Type B pancreatic cell (in vitro differentiated cells): ENCODE measurements at places on chromosomes 5 and 9. TPM values are rescaled to one million over a fixed set of nuclear protein-coding genes. Genes with fewer than 3 reads are reported as not detected.
A peak's percentile ranks its signal among the peaks of the same experiment; 100 is the strongest.

DNA sequence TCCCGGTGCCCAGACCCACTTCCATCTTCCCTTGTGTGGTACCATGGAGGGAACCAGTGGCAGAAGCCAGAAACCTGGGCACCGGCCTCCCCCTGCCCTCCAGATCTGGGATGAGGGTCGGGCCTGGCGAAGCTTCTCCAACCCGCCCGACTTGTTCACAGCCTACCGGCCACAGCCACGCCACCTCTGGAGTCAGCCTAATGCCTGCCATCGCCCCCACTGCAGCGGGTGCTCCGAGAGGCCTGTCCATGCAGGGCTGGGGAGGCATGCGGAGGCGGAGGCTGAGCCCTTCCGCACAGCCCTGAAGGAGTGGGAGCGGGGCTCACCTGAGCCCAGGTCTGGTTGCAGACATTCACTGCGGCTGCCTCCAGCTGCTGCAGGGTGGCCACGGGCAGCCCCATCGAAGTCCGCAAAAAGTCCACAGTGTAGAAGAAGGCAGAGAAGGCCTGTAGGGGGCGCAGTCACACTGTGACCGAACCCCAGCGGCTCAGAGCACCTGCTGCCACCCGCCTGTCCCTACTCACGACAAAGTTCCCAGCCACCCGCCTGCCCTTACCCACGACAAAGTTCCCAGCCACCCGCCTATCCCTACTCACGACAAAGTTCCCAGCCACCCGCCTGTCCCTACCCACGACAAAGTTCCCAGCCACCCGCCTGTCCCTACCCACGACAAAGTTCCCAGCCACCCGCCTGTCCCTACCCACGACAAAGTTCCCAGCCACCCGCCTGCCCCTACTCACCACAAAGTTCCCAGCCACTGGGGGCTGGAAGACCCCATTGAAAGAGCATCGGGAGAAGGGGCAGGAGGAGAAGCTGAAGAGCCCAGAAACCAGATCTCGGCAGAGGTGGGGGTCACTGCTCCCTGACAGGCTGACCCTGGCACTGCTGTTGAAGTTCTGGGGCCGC is 3.8 kb upstream of the NPDC1 start:
- H3K27me3 ChIP-seq, result peaks cover 55% of the 10 kb centered on the region
- no peak overlapping the region for H3K4me3 ChIP-seq
- H3K27ac ChIP-seq, result no peak overlapping the region
- no peaks in the 10 kb centered on the region for H3K4me1 ChIP-seq
- DNase-seq, result no peak

The TXNDC8 gene
- total RNA-seq, result not detected in 2 replicates

DNA sequence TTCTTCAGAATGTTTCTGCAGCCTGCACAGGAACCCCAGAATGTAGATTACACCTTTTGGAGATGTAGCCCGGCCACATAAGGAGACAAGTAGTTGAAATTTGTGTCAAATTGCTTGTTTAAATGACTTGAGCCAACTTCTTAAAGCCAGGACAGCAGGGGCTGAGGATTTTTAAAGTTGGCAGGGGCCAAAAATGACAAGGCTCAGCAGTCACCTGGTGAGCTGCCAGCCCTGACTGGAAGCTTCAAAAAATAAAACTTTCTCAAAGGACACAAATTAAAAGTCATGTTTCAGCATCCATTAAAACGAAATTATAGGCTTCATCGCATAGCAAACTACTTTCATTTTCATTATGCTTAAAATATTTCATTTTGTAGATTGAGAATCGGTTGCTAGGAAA is 340.3 kb upstream of the WWC1 start:
- H3K36me3 ChIP-seq, result peaks cover 5% of the 10 kb centered on the region
- H3K4me1 ChIP-seq, result peaks cover 59% of the 10 kb centered on the region
- H3K27me3 ChIP-seq, result peaks cover 23% of the 10 kb centered on the region
- H3K27ac ChIP-seq, result no peak overlapping the region
- H3K4me3 ChIP-seq, result no peak overlapping the region
- DNase-seq, result no peak

GRCh38 chr5:150317048-150318003 is 14.6 kb upstream of the ARSI start:
- peaks cover 55% of the 10 kb centered on the region for H3K4me1 ChIP-seq
- H3K27me3 ChIP-seq, result no peaks in the 10 kb centered on the region
- H3K4me3 ChIP-seq, result no peak overlapping the region
- no peak for DNase-seq
- H3K27ac ChIP-seq, result peak overlapping the region; percentile 56
- no peaks in the 10 kb centered on the region for H3K36me3 ChIP-seq
